ENCODE measurements at places on chromosomes 3 and 15. TPM values are rescaled to one million over a fixed set of nuclear protein-coding genes. Genes with fewer than 3 reads are reported as not detected.

DNA sequence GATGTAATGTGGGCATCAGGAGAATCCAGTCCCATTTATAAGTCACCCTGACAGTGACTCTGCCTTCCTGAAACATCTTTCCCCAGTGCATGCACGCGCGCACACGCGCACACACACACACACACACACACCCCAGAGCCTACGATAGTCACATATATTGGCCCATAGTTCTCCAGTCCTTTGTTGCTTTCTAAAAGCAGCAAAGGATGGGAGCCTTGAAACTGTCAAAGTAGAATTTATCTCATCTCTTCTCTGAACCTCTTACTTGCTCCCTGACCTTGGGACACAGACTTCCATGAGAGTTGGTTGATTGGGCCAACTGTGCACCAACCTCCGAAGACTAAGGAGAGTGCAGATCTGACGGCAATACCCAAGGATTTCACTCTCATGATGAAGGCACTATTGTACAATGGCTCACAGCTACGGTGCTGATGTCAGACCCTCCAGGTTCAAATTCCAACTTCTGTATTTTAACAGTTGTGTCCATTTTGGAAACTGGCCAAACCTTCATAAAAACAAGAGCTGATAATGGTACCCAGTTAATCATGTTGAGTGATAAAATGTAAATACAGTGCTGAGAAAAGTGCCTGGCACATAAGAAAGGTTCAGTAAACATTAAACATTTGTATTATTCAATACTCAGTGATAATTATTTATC, 8.3 kb downstream of the CPA3 start:
- no peak for ATAC-seq

DNA sequence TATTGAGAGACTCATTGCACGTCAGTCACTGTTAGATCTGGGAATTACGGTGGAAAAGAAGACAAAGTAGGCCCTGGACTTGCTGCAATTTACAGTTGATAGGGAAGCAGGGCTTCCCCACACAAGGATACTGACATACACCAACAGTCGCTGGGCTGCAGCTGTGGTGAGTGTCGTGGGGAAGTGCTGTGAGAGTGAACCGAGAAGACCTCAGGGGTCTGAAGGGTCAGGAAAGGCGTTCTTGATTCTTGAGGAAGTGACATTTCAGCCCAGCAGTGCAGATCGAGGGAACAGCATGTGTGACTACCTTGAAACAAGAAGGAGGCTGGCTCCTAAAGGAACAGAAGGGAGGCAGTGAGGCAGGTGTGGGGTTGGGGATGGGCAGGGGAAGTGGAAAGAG, 22.5 kb downstream of the MYZAP start:
- no peak for ATAC-seq

The SI gene
- total RNA-seq, result not detected

- peak; percentile 60 for ATAC-seq
Observed at GRCh38 chr3:183584246-183584913, 28.9 kb upstream of the KLHL6 start.

DNA sequence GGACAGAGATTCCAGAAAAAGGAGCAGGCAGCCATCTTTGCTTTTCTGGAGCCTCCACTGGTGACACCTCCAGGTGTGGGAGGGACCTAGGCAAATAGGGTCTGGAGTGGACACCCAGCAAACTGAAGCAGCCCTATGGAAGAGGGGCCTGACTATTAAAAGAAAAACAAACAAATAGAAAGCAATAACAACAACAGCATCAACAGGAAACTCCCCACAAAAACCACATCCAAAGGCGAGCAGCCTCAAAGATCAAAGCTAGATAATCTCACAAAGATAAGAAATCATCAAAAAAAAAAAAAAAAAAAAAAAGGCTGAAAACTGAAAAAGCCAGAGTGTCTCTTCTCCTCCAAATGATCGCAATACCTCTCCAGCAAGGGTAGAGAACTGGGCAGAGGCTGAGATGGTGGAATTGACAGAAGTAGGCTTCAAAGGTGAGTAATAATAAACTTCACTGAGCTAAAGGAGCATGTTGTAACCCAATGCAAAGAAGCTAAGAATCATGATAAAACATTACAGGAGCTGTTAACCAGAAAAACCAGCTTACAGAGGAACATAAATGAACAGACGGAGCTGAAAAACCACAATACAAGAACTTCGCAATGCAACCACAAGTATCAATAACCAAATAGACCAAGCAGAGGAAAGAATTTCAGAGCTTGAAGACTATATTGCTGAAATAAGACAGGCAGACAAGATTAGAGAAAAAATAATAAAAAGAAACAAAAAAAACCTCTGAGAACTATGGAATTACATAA, 225.4 kb downstream of the CTNNB1 start:
- ATAC-seq, result no peak

- ATAC-seq, result no peak
Observed at GRCh38 chr15:39517122-39517855, 63.6 kb upstream of the THBS1 start.

The NUDT16 gene
- total RNA-seq, result 56.5 TPM

DNA sequence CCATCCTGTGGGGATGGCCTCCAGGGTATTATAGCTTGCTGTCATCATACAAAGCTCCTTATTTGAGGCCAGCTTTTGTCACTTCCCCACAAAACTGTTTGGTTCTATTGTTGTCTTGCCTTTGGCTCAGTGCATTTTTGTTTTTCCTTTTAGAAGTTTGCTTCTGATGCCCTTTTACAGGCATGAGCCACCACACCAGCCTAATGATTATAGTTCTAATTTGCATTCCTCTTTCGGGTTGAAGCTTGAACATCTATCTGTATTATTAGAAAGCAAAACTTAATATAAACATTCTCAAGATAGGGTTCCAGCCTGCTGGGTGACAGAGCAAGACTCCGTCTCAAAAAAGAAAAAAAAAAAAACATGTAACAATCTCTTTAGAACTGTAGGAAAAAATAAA, 39.8 kb downstream of the SMARCC1 start:
- ATAC-seq, result no peak

DNA sequence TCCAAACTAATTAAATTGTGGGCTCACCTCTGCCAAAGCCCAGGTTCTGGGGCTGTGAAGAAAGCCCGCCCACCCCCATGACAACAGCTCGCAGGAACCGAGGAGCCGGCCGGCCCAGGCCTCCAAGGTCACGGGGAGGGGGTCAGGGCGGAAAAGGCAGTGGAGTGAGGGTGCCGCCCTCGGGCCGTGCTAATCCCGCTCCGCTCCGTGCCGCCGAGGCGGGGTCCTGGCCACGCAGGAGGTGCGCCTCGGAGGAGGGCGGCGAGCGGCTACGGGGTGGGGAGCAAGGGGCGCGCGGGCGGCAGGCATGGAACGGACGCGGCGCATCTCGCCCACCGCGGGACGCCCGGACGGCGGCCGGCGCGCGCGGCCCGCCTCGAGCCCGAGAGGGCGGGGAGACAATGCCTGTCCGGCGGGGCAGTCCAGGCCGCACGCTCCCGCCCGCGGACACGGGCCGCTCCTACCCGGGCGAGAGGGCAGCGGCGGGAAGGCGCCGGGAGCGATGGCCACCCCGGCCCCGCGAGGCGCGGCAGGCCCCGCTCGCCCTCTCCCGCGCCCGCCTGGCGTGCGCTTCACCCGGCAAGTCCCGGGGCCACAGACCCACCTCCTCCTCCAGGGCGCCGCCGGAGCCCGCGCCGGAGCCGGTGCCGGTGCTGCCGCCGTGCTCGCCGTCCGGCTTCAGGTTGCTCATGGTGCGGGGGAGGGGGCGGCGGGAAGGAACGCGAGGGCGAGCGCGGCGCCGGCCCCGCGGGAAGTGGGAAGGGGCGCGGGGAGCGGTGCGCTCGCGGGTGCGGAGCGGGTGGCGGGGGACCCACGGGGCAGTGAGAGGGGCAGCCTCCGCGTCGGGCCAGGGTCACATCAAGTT, 528 bp downstream of the RBPMS2 start:
- peak; percentile 43 for ATAC-seq

DNA sequence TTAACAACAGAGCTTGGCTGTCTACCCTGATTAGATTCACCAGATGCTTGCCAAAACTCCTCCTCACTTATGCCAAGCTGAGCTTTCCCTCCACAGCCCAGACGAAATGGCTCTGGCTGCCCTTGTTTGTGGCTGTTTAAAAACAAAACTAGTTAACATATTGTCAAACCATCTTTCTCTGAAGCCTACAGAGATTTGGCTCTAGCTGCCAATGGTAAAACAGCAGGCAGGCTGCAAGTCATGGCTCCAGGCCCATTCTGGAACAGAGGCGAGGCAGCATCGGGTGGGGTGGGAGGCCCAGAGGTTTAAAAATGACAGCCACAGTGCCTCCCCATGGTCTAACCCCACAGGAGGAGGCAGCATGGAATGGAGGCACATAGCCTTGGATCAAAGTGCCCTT, 75.9 kb downstream of the SCN5A start:
- ATAC-seq, result no peak

- no peak for ATAC-seq
Observed at GRCh38 chr15:75203017-75203907, 1.6 kb downstream of the C15orf39 start.

The B3GALNT1 gene
- total RNA-seq, result 6.1 TPM

The PRR23E gene
- total RNA-seq, result not detected

DNA sequence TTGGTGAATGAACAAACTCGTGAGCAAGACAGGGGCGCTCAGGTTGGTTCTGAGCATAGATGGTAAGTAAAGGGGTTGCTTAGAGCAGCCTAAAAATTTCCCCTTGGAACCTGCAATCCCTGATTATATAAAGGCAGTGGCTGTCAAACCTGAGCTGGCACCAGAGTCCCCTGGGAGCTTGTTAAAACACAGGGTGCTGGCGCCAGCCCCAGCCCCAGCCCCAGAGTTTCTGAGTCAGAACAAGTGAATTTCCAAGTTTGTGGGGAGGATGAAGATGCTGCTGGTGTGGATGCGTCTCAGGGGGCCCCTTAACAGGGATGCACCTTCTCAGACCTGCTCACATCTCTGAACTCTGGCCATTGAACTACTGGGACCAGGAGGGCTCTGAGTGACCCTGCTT, 48.2 kb downstream of the FEM1B start:
- ATAC-seq, result no peak

The KBTBD12 gene
- total RNA-seq, result 4.2 TPM

DNA sequence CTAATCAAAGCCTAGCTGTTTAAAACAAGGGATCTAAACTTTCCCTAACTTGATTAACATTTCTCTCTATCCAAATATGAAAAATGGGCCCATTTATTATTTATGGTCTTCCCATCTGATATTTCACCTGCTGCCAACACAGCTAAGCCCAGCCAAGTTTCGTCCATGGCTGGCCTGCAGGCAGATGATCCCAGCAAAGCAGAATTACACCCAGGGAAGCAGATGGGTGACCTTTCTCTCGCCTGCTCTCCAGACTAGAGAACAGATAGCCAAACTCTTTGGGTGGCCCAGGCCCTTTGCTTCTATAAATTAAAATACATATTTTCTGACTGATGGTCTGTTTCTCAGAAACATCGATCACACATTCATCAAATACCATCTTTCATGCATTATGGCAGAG, 1038.8 kb downstream of the AGBL1 start:
- ATAC-seq, result no peak

GRCh38 chr3:131494706-131495105, 8.1 kb downstream of the MRPL3 start:
- ATAC-seq, result no peak

DNA sequence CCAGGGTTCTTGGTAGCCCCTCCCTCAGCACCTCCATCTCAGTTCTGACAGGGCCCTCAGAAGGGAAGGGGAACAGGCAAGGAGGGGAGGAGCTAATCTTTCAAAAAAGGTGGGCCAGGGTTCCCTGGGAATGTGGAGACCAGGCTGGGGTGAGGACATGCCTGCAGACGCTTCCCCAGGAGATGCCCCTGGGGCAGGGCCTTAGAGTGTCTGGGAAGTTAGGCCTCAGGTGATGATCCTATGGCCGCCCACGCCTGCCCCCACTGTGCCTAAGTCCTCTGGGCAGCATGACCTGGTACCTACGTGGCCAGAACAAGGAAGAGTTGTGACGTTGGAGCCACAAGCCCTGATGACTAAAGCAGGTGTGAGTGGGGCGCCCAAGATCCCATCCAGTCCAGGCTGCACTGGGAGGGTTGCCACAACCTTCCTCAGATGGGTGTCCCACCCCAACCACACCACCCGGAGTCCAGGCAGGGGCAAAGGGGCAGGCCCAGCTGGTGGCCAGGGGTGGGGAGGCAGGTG, 3.9 kb upstream of the SEMA3B start:
- peak; percentile 10 for ATAC-seq

All from gastroesophageal sphincter (tissue), 4 donors.